ENCODE measurements at places on chromosomes 4 and X.

- DNase-seq: no peak
Observed at GRCh38 chrX:13638826-13639225, 14.1 kb upstream of the TCEANC start.

DNA sequence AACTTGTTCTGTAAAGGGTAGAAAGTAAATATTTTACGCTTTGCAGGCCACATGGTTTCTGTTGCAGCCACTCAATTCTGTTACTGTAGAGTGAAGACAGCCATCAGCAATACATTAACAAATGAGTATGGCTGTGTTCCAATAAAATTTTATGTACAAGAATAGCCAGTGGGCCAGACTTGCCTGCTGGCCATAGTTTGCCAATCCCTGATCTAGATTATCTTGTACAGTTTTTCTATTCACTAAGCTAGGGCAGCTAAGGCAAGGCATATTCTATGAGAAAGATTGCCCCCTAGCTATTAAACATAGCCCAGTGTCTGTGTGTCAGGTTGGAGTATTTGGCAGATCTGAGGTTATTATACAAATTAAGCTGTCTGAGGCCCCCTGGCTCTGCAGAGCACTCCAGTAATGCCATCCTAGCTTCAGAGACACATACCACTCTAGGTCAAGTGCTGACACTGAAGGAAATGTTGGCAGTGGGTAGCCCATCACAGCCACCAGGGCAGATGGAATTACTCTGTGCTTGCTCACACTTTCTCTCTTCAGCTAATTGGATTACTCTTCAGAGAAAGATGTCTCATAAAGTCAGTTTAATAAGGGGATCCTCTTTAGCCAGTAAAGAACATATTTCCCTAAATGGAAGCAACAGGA lies 40.7 kb downstream of the MTTP start:
- no peak for DNase-seq

DNA sequence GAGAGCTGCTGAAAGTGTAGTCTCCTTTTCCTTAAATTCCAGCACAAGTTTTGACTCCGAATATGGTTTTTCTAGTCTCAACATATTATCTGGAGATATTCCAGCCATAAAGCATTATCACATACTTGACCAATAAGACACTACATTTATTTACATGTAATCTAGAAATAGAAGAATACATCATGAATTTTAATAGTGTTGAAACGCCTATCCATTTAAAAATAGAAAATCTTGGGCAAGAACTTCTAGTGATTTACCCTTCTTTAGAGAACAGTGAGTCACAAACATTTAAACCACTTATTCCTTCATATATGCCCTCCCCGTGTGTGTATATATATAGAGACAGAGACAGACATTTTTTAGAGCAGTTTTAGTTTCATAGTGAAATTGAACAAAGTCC lies 161.5 kb downstream of the SOWAHB start:
- no peak for DNase-seq

GRCh38 chrX:155871934-155872333 lies 9.2 kb upstream of the VAMP7 start:
- no peak for DNase-seq

- DNase-seq: no peak
Observed at GRCh38 chr4:151668689-151669402, 92.0 kb downstream of the GATB start.

- no peak for DNase-seq
Observed at GRCh38 chr4:73006286-73006990, 63.1 kb downstream of the COX18 start.

GRCh38 chrX:40871385-40872082 lies 136.2 kb upstream of the MED14 start:
- no peak for DNase-seq

DNA sequence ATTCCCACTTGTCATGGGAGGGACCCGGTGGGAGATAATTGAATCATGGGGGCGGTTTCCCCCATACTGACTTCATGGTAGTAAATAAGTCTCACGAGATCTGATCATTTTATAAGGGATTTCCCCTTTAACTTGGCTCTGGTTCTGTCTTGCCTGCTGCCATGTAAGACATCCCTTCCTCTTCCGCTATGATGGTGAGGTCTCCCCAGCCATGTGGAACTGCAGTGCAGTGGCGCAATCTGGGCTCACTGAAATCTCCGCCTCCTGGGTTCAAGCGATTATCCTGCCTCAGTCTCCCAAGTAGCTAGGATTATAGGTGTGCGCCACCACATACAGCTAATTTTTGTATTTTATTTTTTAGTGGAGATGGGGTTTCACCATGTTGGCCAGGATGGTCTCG lies 2.9 kb downstream of the HPGDS start:
- no peak for DNase-seq

All from effector memory CD4-positive, alpha-beta T cell (primary cell).